ENCODE measurements at places on chromosomes 7 and 10. TPM values are rescaled to one million over a fixed set of nuclear protein-coding genes. Genes with fewer than 3 reads are reported as not detected.

PRKG1 gene
- polyA plus RNA-seq, result 0.36 TPM

COL1A2 gene
- not detected for polyA plus RNA-seq

CYP26A1 gene
- not detected for polyA plus RNA-seq

NEURL1 gene
- 0.35 TPM for polyA plus RNA-seq

CYP3A7 gene
- polyA plus RNA-seq, result not detected

ZNF467 gene
- not detected for polyA plus RNA-seq

PSD gene
- polyA plus RNA-seq, result 2.8 TPM

BICC1 gene
- not detected for polyA plus RNA-seq

GSTO2 gene
- polyA plus RNA-seq, result 0.90 TPM
